ENCODE measurements at places on chromosomes 1 and 21. TPM values are rescaled to one million over a fixed set of nuclear protein-coding genes. Genes with fewer than 3 reads are reported as not detected.

ATP1A4 gene
- polyA plus RNA-seq: not detected

GJC2 gene
- 1.3 TPM for polyA plus RNA-seq

MUL1 gene
- polyA plus RNA-seq: 31.9 TPM

PHLDA3 gene
- polyA plus RNA-seq: 26.5 TPM

CFAP126 gene
- not detected for polyA plus RNA-seq

CELA3B gene
- not detected for polyA plus RNA-seq

SMPDL3B gene
- not detected for polyA plus RNA-seq

PODN gene
- 21.8 TPM for polyA plus RNA-seq

GRCh38 chr1:48215889-48216288 lies 6.6 kb upstream of the SLC5A9 start:
- DNase-seq: no peak

DNA sequence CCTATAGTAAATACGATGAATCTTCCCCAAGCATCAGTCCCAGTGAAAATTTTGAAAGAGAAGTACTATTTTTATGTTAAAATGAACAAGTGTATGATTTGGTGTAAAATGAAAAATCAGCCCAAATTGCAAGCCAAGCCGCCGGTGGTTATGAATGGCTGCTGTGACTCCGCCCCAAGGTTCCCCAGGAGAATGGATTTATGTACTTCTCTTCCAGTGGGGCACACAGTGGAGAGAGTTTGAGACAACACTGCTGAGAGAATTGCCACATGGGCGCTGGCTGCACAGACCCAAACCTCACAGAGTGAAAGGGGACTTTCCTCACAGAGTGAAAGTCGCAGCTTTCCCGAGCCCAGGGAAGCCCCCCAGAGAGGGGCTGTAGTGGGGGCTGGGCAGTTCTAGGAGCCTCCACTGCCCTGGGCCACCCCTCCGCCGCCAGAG lies 24.0 kb downstream of the CDK18 start:
- no peak for DNase-seq

GRCh38 chr1:8640950-8641349 lies 176.5 kb downstream of the RERE start:
- DNase-seq: no peak

GRCh38 chr1:237851210-237851845 lies 39.4 kb downstream of the ZP4 start:
- peak; percentile 55 for DNase-seq

DNA sequence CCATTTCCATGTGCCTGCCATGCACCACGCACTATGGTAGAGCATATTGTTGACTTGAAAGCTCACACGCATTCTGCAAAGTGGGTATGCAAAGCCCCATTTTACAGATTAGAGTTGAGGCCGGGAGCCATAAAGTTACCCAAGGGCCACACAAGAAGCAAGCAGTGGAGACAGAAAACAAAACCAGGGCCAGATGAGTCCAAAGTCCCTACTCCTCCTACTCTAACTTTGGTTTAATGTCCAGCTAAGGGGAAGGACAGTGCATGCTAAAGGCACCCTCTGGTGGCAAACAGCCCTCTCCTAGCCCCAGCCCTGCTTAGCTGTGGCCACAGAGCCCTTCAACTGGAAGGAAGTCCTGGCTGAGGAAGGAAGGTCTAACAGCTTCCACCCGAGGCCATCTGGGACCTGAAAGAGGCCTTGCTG lies 74.9 kb downstream of the SLC66A1 start:
- no peak for DNase-seq

DNA sequence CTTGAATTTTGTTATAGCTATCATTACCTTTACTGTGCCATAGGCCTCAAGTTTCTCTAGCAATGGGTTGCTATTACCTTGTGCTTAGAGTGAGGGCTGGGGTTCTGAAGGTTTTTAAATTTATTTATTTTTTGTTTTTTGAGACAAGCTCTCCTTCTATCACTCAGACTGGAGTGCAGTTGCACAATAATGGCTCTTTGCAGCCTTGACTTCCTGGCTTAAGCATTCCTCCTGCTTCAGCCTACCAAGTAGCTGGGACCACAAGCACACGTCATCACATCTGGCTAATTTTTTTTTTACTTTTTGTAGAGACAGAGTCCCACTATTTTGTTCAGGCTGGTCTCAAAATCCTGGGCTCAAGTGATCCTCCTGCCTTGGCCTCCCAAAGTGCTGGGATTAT lies 41.5 kb downstream of the SNX27 start:
- peak; percentile 46 for DNase-seq

DNA sequence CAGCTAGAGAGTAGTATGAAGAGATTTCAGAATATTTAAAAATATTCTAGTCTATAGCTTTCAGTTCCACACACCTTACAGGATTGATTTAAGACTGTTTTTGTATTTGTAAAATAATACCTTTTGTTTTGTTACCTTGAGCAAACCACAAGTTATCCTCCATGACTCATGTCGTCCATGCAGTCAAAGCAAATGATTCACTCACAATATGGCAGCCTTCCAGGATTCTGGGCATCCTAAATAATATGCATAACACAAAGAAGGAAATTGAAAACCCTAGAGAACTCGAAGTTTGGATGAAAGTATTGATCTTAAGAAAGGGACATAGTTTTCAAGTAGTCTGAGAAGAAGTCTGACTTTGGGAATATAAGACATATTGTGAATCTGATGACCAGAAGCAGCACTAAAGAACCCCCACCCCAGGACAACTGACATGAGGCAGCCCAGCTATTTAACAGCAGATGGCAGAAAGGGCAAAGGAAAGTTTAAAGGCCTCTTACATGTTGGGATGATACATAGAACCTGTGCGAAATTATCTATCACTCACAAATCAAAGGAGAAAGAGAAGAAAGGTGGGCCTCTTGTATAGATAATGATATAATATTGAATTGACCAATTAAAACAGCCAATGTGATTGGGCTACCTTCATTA lies 857.9 kb downstream of the BRINP3 start:
- DNase-seq: peak; percentile 93

- no peak for DNase-seq
Observed at GRCh38 chr1:206969090-206969489, 1.2 kb downstream of the FCAMR start.

GRCh38 chr1:25080294-25081209 lies 150.5 kb upstream of the RUNX3 start:
- DNase-seq: peak; percentile 15

DNA sequence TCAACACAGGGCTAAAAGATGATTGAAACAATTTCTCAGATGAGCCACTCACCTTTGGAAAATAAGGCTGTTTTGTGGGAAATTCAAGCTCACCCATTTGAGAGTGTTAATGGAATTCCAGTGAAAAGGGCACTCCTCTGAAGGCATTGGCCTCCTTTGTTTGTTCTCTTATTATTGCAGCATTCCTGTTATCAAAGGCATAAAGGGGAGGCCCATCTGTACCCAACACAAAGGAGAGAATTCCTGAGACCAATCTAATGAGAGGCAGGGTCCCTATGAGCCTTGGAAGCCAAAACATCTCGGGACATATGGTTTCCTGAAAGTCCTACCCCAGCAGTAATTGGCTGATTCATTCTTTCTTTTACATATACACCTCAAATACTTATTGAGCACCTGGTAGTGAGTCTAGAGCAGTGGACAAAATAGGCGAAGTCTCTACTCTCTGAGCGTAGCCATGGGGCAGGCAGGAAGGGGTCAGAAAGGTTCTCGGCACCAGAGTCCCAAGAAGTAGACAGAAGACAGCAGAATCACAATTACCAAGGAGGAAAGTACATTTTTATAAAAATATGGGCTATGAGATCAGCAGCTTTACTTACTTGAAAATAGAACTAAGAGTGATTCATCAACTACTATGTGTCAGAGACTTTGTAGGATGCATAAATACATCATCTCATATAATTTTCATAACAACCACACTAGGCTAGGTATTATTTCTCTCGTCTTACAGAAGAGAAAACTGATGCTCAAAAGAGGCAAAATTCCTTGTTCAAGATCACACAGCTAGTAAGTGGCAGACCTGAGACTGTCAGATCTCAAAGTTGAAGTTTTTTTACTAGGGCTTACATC lies 218.7 kb downstream of the DAB1 start:
- peak; percentile 8 for DNase-seq

DNA sequence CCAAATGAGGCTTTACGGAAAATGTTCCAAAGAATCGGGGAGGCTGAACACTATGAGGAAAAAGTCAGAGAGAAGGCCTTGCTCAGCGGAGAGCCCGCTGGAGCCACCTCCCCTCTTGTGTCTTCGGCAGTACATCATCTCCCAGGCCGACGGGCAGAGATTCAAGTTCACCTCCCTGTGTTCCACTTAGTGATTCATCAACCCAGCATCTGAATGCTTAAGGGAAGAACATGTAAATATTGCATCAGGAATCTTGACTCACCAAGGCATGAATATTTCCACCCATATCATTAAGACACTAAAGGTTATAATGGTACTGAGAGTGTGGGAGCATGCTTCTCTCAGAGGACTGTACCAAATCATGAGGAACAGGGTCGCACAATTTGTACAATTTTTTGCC lies 172.5 kb downstream of the ST6GALNAC5 start:
- peak; percentile 98 for DNase-seq

DNA sequence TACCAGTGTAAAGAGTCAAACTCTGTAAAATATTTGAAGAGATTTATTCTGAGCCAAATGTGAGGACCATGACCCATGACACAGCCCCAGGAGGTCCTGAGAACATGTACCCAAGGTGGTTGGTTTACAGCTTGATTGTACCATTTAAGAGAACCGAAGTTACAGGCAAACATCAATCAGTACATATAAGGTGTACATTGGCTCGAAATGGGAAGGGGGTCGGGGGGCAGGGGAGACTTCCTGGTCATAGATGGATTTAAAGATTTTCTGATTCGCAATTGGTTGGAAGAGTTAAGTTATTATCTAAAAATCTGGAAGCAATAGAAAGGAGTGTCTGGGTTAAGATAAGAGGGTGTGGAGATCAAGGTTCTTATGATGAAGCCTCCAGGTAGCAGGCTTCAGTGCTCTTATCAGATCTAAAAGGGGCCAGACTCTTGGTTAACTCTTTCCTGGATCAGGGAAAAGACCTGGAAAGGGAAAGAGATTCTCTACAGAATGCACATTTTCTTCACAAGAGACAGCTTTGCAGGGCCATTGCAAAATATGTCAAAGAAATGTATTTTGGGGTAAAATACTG lies 47.5 kb upstream of the NTPCR start:
- DNase-seq: no peak

- DNase-seq: no peak
Observed at GRCh38 chr1:63728611-63729226, 45.1 kb upstream of the ROR1 start.

- peak; percentile 97 for DNase-seq
Observed at GRCh38 chr1:173329726-173330125, 122.6 kb upstream of the TNFSF4 start.

DNA sequence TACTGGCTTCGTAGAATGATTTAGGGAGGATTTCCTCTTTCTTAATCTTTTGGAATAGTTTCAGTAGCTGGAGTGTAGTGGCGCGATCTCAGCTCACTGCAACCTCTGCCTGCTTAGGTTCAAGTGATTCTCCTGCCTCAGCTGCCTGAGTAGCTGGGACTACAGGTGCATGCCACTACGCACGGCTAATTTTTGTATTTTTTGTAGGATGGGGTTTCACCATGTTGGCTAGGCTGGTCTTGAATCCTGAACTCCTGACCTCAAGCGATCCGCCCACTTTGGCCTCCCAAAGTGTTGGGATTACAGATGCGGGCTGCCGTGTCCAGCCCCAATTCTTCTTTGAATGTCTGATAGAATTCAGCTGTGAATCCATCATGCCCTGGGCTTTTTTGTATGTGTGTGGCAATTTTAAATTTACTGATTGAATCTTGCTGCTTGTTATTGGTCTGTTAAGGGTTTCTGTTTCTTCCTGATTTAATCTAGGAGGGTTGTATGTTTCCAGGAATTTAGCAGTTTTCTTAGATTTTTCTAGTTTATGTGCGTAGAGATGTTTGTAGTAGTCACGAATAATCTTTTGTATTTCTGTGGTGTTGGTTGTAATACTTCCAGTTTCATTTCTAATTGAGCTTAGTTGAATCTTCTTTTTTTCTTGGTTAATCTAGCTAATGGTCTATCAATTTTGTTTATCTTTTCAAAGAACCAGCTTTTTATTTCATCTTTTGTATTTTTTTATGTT lies 15.3 kb downstream of the MAN1C1 start:
- no peak for DNase-seq

- no peak for DNase-seq
Observed at GRCh38 chr1:97417661-97418060, 503.2 kb downstream of the DPYD start.

GRCh38 chr1:149844650-149845255 lies 54.6 kb upstream of the BOLA1 start:
- no peak for DNase-seq

GRCh38 chr1:157269656-157270375 lies 131.6 kb upstream of the ETV3 start:
- no peak for DNase-seq

DNA sequence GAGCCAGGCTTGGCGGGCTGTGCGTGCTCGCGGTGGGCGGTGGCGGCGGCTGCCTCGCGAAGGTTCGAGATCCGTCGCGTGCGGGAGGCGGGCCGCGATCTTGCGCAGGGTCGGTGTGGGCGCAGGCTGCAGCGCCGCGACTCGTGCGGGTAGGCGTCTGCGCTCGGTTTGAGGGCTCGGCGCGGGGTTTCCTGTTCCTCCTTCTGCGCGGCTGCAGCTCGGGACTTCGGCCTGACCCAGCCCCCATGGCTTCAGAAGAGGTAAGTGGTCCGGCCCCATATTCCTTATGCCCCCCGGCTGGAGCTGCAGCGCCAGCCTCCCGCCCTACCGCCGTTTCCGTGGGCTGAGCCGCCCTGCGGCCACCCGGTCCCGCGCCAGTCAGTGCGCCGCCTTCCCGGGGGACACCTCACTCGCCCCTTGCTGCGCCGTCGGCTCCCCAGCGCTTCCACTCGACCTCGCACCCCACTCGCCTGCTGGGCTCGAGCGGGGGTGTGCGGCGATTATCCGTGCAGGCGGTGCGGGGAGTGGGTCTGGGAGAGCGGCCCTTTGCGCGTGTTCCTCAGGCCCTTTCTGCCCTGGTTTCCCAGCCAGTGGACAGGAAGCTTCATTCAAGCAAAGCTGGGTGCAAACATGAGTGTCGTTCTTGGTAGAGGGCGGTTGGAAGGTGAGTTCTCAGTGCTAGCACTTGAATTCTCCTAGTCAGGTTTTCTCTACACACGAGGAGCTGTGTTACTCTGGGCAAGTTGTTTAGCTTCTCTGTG lies at the start of gene CACYBP:
TSS of gene CACYBP (plus strand) at position 12 of the 761 bp plus-strand sequence. CDS start at position 246, 234 bp downstream.
- DNase-seq: peak; percentile 38

DNA sequence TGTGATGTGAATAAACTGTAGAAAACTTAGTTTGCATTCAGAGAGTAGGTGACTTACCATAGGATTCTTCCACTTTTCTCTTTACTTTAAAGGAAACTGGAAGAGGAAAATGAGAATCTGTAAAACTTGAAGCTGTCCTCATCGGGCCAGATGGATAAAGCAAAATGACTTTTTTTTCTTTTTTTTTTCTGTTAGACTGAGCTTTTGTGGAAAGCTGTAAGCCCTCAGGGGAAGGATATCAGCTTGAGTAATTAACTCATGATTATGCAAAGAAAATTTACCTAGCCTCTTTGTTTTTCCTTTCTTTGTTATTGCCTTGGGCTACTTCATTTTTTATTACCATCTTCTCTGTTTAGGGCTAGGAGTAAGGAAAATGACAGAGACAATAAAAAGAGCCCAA lies 53.4 kb downstream of the DPH5 start:
- DNase-seq: no peak

GRCh38 chr21:37606549-37606948 lies 240.0 kb downstream of the DYRK1A start:
- no peak for DNase-seq

- DNase-seq: no peak
Observed at GRCh38 chr21:43321111-43321510, 105.8 kb downstream of the SIK1 start.
